Central memory CD8-positive, alpha-beta T cell (primary cell): ENCODE measurements at places on chromosomes 12 and 14.

DNA sequence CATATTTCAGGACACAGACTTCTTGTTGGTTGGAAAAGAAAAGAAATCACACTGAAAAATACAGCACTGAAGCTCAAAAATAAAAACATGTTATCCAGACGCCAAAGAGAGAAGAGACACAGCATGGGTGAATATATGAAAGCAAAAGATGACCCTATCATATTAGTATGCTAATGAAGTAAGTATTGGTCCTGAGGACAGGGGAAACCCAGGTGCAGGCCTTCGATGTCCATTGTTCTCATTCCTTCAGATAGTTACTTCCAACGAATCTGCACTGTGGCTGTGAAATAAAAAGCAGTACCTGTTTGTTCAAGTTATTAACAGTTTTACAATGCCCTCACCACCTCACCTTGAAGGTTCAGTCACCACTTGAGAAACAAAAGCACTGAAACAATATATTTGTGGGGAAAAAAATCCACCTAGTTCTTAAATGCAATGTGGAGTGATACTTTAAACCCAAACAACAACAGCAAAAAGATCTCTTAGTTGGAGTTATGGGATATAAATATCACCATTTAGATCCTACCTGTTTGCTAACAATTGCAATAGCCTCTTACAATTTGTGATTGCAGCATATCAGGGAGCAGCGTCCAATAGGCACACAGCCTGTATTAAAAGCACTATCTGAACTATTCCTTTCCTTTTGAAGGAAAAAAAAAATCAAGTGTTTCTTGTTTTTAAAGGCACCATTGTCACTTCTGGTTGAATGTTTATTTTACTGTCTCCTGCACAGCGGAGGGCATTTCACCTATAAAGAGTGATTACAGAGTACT is 188.1 kb downstream of the BCAT1 start:
- H3K27me3 ChIP-seq = peaks cover 7% of the 10 kb centered on the region
- no peak overlapping the region for H3K4me3 ChIP-seq
- no peaks in the 10 kb centered on the region for H3K4me1 ChIP-seq
- no peak for DNase-seq
- no peak overlapping the region for H3K27ac ChIP-seq
- no peaks in the 10 kb centered on the region for H3K36me3 ChIP-seq

- DNase-seq = no peak
- no peak overlapping the region for H3K27ac ChIP-seq
- peaks cover 92% of the 10 kb centered on the region for H3K27me3 ChIP-seq
- no peaks in the 10 kb centered on the region for H3K4me1 ChIP-seq
Measured at GRCh38 chr14:96081767-96082400, 42.7 kb downstream of the C14orf132 start.

DNA sequence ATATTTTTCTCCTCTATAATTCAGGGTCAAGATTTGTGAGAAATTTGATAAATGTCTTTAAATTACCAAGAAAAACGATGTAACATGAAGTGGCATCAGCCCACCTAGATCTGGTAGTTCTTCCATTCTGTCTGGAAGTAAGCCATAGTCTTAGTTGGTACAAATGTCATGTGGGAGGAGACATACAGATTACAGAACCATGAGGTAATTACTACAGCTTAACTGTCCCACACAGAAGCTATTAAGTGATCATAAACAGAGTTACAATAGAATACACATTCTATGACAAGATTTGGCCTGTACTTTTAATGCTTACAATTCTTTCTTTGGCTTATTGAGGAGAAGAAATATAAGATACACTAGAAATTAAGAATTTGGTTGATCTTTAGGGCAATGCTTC is 13.7 kb upstream of the SIX1 start:
- peaks cover 1% of the 10 kb centered on the region for H3K36me3 ChIP-seq
- H3K4me3 ChIP-seq = no peak overlapping the region
- DNase-seq = no peak
- no peak overlapping the region for H3K27ac ChIP-seq
- H3K27me3 ChIP-seq = peaks cover 80% of the 10 kb centered on the region

DNA sequence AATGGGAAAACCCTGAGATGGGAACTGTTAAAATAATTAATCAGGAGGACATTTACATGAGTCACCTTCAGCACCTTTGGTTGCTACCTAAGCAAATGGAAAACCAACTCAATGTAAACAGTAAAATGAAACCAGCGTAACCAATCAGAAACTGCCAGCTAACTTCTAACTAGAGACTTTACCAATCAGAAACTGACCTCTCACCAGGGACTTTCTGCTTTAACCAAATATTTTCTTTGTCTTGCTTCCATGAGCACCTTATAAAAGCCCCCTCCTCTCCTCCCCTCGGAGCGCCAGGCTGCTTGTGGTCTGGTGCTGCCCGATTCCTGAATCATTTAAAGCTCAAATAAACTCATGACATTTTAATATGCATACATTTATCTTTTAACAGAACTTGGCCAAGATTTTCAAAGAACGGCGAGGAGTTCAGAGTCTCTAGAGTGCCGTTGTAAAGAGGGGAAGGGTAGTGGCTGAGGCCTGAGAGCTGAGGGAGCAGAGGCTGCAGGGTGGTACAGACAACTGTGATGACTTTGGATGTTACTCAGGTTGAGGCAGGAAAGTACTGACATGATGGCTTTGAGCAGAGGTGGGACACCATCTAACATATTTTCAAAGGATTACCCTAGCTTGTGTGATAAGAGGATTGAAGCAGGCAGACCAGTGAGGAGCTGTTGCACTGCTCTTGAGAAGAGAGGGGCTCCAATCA is 183.6 kb downstream of the CRADD start:
- H3K36me3 ChIP-seq = peaks cover 2% of the 10 kb centered on the region
- DNase-seq = no peak
- H3K4me1 ChIP-seq = peaks cover 4% of the 10 kb centered on the region
- no peaks in the 10 kb centered on the region for H3K27me3 ChIP-seq
- H3K27ac ChIP-seq = peak overlapping the region; percentile 42

GRCh38 chr14:101834800-101835547 is 73.5 kb downstream of the PPP2R5C start:
- peaks cover 80% of the 10 kb centered on the region for H3K36me3 ChIP-seq
- H3K4me1 ChIP-seq = peaks cover 84% of the 10 kb centered on the region
- peak overlapping the region; percentile 55 for H3K4me3 ChIP-seq
- peak overlapping the region; percentile 97 for H3K27ac ChIP-seq
- H3K27me3 ChIP-seq = no peaks in the 10 kb centered on the region
- no peak for DNase-seq

DNA sequence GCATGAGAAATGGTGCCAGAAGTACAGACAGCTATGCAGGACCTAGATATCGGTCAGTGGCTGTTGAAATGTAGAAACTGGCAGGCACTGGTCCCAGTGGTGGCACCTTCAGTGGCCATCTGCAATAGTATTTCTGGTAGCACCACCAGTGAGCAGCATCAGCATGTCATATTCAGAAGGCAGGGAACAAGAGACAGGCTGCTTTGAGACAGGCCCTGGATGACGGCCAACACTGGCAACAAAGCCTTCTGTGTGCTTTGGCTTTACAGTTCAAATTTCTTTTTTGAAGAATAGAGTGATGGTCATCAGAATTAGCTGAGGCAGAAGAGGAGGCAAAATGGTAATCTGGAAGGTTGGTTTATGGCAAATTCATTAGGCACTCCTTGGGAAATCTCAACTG is 273.4 kb upstream of the SLC16A7 start:
- no peaks in the 10 kb centered on the region for H3K36me3 ChIP-seq
- H3K27ac ChIP-seq = no peak overlapping the region
- DNase-seq = no peak
- no peak overlapping the region for H3K4me3 ChIP-seq

DNA sequence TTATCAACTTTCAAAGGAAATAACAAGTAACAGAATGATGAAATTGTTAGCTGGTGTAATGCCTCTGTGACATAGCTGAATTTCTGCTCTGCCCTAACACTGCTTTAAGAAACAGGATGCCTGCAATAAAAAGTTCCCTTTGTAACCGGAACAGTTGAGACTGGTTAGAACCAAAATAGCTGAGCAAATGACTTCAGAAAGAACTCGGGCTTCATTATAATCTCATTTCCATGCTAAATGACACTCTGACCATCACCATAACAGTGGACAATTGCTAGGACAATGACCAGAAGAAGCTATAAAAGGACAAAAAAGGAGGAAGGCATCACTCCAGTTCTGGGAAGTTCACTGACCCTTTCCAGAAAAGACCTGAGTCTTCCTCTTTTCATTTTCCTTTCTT is 23.5 kb upstream of the PYGL start:
- H3K36me3 ChIP-seq = no peaks in the 10 kb centered on the region
- no peak for DNase-seq
- H3K27me3 ChIP-seq = peaks cover 48% of the 10 kb centered on the region
- H3K4me1 ChIP-seq = no peaks in the 10 kb centered on the region
- no peak overlapping the region for H3K27ac ChIP-seq

GRCh38 chr12:91307957-91308670 is 125.5 kb upstream of the DCN start:
- DNase-seq = no peak
- H3K27me3 ChIP-seq = peaks cover 8% of the 10 kb centered on the region
- H3K4me1 ChIP-seq = no peaks in the 10 kb centered on the region
- no peak overlapping the region for H3K27ac ChIP-seq
- no peak overlapping the region for H3K4me3 ChIP-seq
- H3K36me3 ChIP-seq = no peaks in the 10 kb centered on the region

DNA sequence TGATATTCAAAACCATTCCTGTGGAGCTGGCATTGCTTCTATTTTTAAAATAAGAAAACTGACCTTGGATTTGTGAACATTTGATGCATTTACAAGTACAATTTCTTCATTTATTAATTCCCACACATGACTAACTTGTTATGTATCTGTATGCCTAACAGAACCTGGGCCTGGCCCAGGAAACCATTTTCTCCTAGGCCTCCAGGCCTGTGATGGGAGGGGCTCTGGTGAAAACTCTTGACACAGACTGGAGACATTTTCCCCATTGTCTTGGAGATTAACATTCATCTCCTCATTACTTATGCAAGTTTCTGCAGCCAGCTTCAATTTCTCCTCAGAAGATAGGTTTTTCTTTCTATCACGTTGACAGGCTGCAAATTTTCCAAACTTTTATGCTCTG is 42.0 kb downstream of the GLIPR1L2 start:
- DNase-seq = no peak
- no peak overlapping the region for H3K27ac ChIP-seq
- no peaks in the 10 kb centered on the region for H3K27me3 ChIP-seq
- no peak overlapping the region for H3K4me3 ChIP-seq

GRCh38 chr12:68761901-68762630 is 16.1 kb downstream of the SLC35E3 start:
- H3K27me3 ChIP-seq = no peaks in the 10 kb centered on the region
- peak overlapping the region; percentile 2 for H3K27ac ChIP-seq
- H3K4me1 ChIP-seq = no peaks in the 10 kb centered on the region
- H3K4me3 ChIP-seq = no peak overlapping the region

DNA sequence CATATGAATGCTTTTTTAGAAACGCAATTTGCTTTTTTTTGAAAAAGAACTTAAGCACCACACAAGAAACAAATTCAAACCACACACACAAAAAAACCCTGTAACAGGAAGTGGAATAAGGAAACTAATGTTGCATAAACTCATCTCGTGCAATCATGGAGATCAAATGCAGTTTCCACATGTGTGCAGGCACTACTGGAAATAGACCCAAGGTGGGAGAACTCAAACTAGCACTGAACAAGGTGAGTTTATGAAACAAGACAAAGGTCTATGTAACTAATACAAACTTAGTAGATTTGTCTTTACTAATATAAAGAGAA is 17.5 kb downstream of the NIN start:
- H3K27me3 ChIP-seq = no peaks in the 10 kb centered on the region
- peak overlapping the region; percentile 73 for H3K4me3 ChIP-seq
- H3K36me3 ChIP-seq = peaks cover 21% of the 10 kb centered on the region
- peaks cover 56% of the 10 kb centered on the region for H3K4me1 ChIP-seq
- peak overlapping the region; percentile 81 for H3K27ac ChIP-seq
- DNase-seq = no peak

- no peak overlapping the region for H3K4me3 ChIP-seq
- peaks cover 54% of the 10 kb centered on the region for H3K27me3 ChIP-seq
- H3K27ac ChIP-seq = no peak overlapping the region
- DNase-seq = no peak
- H3K36me3 ChIP-seq = peaks cover 1% of the 10 kb centered on the region
Measured at GRCh38 chr12:125331342-125332052, 266.3 kb downstream of the AACS start.

GRCh38 chr12:131105736-131106348 is 152.1 kb downstream of the ADGRD1 start:
- H3K27ac ChIP-seq = peak overlapping the region; percentile 76
- H3K36me3 ChIP-seq = peaks cover 1% of the 10 kb centered on the region
- H3K4me3 ChIP-seq = peak overlapping the region; percentile 72
- peaks cover 13% of the 10 kb centered on the region for H3K4me1 ChIP-seq
- H3K27me3 ChIP-seq = peaks cover 9% of the 10 kb centered on the region

DNA sequence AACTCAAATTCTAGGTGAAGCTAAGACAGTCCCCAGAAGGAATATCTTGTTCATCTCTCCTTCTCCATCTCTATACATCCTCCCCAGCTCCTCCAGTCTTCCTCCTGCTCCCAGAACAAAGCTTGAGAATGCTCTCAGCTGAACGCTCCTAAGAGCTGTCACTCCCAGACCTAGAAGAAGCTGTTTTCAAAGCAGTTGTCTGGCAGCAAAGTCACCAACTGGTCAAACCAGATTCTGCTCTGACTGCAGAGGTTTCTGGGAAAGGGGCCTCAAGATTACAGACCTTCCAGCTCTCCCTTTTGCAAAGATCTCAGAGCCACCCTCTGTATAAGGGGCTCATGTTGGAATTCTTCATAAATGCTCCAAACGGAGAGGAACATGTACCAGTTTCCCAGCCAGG is 9.6 kb upstream of the HSPB8 start:
- H3K27ac ChIP-seq = no peak overlapping the region
- H3K4me1 ChIP-seq = no peaks in the 10 kb centered on the region
- no peaks in the 10 kb centered on the region for H3K36me3 ChIP-seq
- no peak for DNase-seq

DNA sequence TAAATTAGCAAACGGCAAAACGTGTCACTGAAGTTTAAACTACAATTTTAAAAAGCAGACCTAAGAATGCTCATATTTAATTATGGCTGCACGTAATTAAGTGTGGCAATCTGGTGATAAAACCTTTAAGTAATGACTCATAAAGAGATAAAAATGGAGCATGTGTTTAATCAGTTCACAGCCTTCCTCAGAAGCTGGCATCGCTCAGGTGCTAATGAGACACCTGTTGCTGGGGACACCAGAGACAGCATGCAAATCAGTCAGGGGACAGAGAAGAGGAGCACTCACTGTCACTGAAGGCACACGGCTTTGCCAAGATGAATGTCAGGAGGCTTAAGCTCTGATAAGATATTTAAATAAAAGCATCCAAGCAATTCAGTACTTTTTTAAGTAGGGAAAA is 840.3 kb downstream of the GALC start:
- no peaks in the 10 kb centered on the region for H3K4me1 ChIP-seq
- no peak overlapping the region for H3K4me3 ChIP-seq
- DNase-seq = no peak
- no peaks in the 10 kb centered on the region for H3K36me3 ChIP-seq

DNA sequence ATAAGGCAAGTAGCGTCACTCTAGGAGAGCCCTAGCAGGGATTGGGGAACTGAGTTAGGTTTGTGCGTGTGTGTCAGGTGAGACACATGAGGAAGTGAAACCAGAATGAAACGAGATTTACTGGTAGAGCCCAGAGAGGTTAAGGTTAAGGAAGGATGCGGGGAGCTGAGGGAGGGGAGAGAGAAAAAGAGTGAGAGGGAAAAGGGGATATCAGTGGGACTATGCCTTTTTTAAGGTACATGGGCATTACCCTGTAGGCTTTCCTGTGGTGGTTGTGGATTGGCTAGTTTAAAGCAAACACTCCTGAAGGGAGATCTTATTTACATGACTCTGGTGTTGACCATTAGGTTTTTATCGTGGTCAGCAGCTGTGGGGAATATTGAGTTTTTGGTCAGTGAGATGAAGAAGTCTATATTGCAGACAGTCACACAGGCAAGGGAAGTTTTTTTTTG is 13.9 kb downstream of the ZDHHC17 start:
- no peak for DNase-seq
- no peaks in the 10 kb centered on the region for H3K27me3 ChIP-seq
- no peak overlapping the region for H3K4me3 ChIP-seq
- peaks cover 71% of the 10 kb centered on the region for H3K4me1 ChIP-seq
- H3K36me3 ChIP-seq = peaks cover 4% of the 10 kb centered on the region
